ENCODE measurements at places on chromosomes 12 and 14. TPM values are rescaled to one million over a fixed set of nuclear protein-coding genes. Genes with fewer than 3 reads are reported as not detected.

DNA sequence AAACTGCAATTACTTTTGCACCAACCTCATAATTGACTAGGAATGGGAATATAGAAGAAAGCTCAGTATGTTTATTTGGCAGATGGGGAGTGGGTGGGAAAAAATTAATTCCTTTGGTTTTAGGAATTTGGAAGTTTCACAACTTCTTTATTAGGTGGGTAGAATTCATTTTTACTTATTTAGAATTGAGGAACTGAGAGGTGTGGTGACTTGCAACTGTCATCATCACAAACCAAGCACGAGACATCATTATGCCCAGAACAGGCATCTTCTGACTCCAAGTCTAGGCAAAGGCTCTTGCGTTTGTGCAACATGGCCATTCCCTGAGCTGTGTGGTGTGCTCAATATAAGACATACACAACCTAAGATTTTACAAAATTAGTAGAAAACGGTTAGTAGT lies 380.0 kb downstream of the ATP23 start:
- no peak overlapping the region for H3K27ac ChIP-seq
- no peak overlapping the region for H3K4me3 ChIP-seq
- no peaks in the 10 kb centered on the region for H3K27me3 ChIP-seq
- no peak for DNase-seq
- peaks cover 5% of the 10 kb centered on the region for H3K4me1 ChIP-seq

DACT1 gene
- total RNA-seq, result 9.7 TPM

CATSPERB gene
- not detected for total RNA-seq

DNA sequence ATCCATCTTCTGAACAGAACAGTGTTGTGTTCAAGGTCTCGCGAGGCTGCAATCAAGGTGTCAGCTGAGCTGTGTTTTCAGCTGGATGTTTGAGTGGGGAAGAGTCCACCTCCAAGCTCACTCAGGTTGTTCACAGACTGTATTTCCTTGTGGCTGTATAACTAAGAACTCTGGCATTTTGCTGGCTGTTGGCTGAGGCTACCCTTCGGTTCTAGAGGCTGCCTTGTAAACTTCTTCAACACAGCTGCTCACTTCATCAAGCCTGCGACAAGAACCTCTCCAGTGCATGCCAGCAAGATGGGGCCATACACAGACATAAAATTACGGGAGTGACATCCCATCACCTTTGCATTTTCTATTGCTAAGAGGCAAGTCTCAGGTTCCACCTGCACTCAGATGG lies 12.7 kb downstream of the FOS start:
- H3K27ac ChIP-seq, result no peak overlapping the region
- H3K4me1 ChIP-seq, result peaks cover 7% of the 10 kb centered on the region
- no peaks in the 10 kb centered on the region for H3K36me3 ChIP-seq
- DNase-seq, result no peak
- H3K4me3 ChIP-seq, result no peak overlapping the region

- no peak overlapping the region for H3K27ac ChIP-seq
- no peaks in the 10 kb centered on the region for H3K36me3 ChIP-seq
- DNase-seq, result no peak
- no peaks in the 10 kb centered on the region for H3K4me1 ChIP-seq
- H3K4me3 ChIP-seq, result no peak overlapping the region
- H3K27me3 ChIP-seq, result peaks cover 1% of the 10 kb centered on the region
Measured at GRCh38 chr12:106643000-106643399, 60.2 kb downstream of the RFX4 start.

NFYB gene
- 22.2 TPM for total RNA-seq

KRT6A gene
- not detected for total RNA-seq

DNA sequence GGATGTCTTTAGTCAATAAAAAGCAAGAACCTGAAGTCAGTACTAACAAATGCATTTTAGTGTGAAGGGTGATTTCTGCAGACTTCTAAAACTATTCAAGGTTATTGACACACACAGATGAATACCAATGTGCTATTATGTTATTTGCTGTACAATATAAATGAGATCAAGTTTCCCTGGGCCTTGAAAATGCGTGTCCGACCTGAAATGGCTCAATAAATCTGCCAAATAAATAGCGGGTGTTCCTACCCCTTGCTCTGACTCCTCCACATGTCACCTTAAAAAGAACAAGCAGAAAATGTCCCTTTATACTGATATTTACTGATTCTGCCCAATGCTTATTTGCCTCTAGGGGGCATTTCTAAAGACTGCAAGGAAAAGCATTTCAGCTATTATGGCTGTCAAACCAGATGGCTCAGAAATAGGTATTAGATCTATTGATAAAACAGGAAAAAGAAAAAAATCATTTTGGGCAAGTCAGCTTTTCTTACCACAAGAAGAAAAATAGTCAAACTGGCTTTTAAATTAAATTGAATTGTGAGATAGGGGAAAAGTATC lies 367.3 kb upstream of the KITLG start:
- peaks cover 1% of the 10 kb centered on the region for H3K4me1 ChIP-seq
- DNase-seq, result no peak
- H3K27me3 ChIP-seq, result no peaks in the 10 kb centered on the region
- no peaks in the 10 kb centered on the region for H3K36me3 ChIP-seq
- H3K4me3 ChIP-seq, result no peak overlapping the region

- H3K4me3 ChIP-seq, result no peak overlapping the region
- H3K27me3 ChIP-seq, result no peaks in the 10 kb centered on the region
- peaks cover 18% of the 10 kb centered on the region for H3K4me1 ChIP-seq
- H3K27ac ChIP-seq, result no peak overlapping the region
- peaks cover 2% of the 10 kb centered on the region for H3K36me3 ChIP-seq
Measured at GRCh38 chr14:54695196-54695595, 128.3 kb downstream of the SAMD4A start.

- no peak for DNase-seq
- H3K4me3 ChIP-seq, result no peak overlapping the region
- no peaks in the 10 kb centered on the region for H3K27me3 ChIP-seq
- no peaks in the 10 kb centered on the region for H3K4me1 ChIP-seq
- H3K27ac ChIP-seq, result no peak overlapping the region
Measured at GRCh38 chr14:19800282-19801117, 3.1 kb upstream of the OR4N2 start.
